ENCODE measurements at places on chromosomes 13 and 19. TPM values are rescaled to one million over a fixed set of nuclear protein-coding genes. Genes with fewer than 3 reads are reported as not detected.

Gene CEACAM4
- not detected for total RNA-seq

Gene MBD3L3
- total RNA-seq = not detected

DNA sequence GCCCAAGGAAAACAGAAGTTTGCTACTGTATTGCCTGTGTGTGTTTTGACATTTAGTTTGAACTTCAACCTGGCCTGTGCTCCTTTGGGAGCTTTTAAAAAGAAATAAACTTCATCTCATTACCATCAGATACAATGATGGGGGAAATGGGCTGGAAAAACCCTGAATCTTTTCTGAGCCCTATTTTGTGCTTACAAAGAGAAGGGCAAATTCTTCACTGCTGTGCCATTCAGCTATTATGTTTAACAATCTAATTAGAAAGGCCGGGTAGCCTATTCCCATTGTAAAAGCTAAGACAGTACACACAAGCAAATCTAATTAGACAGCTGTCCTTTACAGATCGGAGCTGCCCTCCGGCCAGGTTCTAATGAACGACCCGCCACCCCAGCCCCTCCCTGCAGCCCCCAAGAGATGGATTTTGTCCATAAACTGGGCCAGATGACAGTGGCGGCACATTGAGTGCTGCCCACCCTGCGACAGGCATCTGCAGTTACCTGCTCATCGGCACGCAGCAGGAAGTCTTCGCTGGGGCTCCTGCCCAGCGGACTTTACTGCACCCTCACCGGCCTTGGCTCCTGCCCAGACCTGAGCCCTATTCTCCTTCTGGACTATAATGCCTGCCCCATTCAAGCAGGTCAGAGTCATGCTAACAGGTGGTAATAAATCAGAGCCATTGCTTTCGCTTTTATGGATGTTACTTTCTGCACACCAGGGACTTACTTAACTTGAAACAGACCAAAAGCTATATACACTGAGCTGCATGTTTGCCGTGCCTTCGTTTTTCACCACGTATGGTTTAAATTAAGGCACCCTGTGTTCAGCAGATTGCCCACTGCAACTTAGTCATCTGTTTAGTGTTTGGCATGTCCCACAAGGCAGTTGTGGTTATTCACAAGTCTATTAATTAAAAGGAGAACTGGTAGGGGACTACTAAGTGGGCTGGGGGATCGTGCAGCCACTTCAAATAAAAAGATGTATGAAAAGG lies 549.6 kb downstream of the FGF9 start:
- no peak for DNase-seq
- no peaks in the 10 kb centered on the region for H3K36me3 ChIP-seq
- H3K27me3 ChIP-seq = peaks cover 25% of the 10 kb centered on the region
- H3K27ac ChIP-seq = no peak overlapping the region
- H3K4me1 ChIP-seq = peaks cover 6% of the 10 kb centered on the region

Gene TIMM50
- total RNA-seq = 65.7 TPM

- no peaks in the 10 kb centered on the region for H3K4me1 ChIP-seq
- no peaks in the 10 kb centered on the region for H3K36me3 ChIP-seq
- no peak overlapping the region for H3K27ac ChIP-seq
- H3K4me3 ChIP-seq = no peak overlapping the region
- no peaks in the 10 kb centered on the region for H3K27me3 ChIP-seq
- DNase-seq = no peak
Measured at GRCh38 chr13:105142556-105142955, 1392.9 kb downstream of the EFNB2 start.

GRCh38 chr19:3895788-3896187 lies 15.3 kb downstream of the ATCAY start:
- no peaks in the 10 kb centered on the region for H3K36me3 ChIP-seq
- no peak overlapping the region for H3K27ac ChIP-seq
- DNase-seq = no peak
- H3K27me3 ChIP-seq = peaks cover 25% of the 10 kb centered on the region
